ENCODE measurements at places on chromosomes 1 and 21. TPM values are rescaled to one million over a fixed set of nuclear protein-coding genes. Genes with fewer than 3 reads are reported as not detected.

DNA sequence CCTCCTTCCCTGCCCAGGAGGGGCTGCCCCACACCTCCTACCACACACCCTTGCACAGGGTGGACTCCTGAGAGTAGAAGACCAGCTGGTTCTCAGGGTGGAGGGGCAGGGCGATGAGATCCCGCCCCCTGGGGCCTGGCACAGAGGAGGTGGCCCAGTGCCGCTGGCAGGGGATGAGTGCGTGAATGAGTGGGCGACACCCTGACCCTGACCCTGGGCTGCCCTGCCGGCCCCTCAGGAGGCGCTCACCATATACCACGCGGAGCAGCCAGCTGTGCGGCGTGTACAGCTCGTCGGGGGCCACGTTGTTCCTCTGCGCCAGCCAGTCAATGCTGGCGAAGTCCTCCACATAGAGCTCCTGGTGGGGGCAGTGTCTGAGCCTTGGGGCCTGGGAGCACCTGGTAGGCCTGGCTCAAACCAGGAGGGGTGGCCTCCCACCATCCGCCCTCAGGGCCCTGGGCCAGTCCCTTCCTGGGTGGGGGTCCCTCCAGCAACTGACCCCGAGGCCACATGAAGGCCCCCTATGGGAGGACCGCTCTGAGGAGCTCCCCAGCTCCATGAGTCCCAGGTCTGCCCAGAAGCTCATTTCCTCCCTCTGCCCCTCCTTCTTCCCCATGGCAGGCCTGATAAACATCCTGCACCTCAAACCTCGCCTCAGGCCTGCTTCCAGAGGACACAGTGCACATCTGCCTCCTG, 13.0 kb downstream of the LSS start:
- H3K4me1 ChIP-seq: no peaks in the 10 kb centered on the region
- H3K36me3 ChIP-seq: no peaks in the 10 kb centered on the region
- no peak for DNase-seq
- H3K4me3 ChIP-seq: no peak overlapping the region
- no peaks in the 10 kb centered on the region for H3K27me3 ChIP-seq

DNA sequence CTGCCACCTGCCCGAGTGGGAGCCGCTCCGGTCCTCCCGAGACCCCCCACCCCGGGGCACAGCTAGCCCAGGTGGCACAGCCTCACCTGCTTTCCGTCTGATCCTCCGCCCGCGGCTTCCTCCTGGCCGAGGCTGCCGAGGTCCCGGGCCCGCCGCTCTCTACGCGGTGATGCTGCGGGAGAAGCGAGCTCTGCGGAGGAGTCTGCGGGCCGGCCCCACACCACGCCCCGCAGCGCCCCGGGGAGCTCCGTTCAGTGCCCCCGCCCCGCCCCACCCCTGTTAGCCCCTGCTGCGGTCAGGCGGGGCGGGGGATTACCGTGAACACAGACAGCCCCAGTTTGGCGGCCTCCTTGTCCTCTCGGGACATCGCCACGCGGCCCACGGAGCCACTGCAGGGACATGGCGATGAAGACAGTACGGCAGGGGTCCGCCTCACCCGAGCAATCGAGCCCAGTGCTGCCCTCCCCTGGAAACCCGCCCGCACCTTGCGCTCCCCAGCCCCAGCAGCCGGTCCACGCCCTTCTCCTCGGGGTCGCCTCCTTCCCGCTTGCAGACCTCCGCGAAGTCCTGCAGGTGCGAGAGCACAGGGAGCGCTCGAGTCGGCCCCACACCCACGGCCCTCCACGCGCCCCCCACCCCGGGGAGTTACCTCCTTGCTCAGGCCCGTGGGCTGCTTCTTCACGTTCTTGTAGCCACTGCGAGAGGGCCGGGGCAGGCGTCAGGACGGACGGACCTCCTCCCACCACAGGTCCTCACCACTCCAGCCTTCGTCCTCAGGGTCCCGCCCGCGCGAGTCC, 933 bp downstream of the C1orf35 start:
- H3K36me3 ChIP-seq: no peaks in the 10 kb centered on the region
- peak overlapping the region; percentile 91 for H3K4me3 ChIP-seq
- DNase-seq: no peak
- peaks cover 27% of the 10 kb centered on the region for H3K4me1 ChIP-seq
- H3K27me3 ChIP-seq: no peaks in the 10 kb centered on the region

GRCh38 chr1:162456323-162456722, 41.3 kb upstream of the UHMK1 start:
- H3K4me3 ChIP-seq: no peak overlapping the region
- H3K27ac ChIP-seq: no peak overlapping the region
- no peak for DNase-seq
- H3K36me3 ChIP-seq: no peaks in the 10 kb centered on the region
- H3K27me3 ChIP-seq: peaks cover 5% of the 10 kb centered on the region

- no peak overlapping the region for H3K4me3 ChIP-seq
- H3K27me3 ChIP-seq: no peaks in the 10 kb centered on the region
- no peaks in the 10 kb centered on the region for H3K4me1 ChIP-seq
- no peak overlapping the region for H3K27ac ChIP-seq
Observed at GRCh38 chr21:14064296-14064645, 146.5 kb downstream of the LIPI start.

DNA sequence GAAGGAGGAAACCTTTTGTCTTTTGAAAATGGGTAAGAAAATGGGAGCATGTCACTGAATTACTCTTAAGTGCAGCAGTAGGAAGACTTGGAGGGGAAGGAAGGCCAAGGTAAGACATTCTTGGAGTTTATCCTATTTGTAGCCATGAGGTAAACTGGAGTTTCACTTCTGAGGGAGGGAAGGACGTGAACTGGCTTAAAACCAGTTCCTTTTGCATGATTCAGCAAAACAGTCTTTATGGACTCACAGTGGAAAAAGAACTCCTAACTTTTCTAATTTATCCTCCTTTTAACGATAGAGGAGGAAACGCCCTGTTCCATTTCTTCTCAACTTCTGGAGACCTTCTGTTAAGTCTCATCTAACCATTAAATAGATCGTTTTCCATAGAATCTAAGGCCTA, 2.5 kb downstream of the PRDX6 start:
- peak overlapping the region; percentile 20 for H3K4me3 ChIP-seq
- peaks cover 38% of the 10 kb centered on the region for H3K36me3 ChIP-seq
- H3K4me1 ChIP-seq: peaks cover 60% of the 10 kb centered on the region
- DNase-seq: no peak

- H3K27me3 ChIP-seq: peaks cover 33% of the 10 kb centered on the region
- H3K36me3 ChIP-seq: no peaks in the 10 kb centered on the region
- no peak for DNase-seq
Observed at GRCh38 chr1:32919811-32920733, 18.9 kb upstream of the TMEM54 start.

GRCh38 chr1:36542962-36543515, 60.3 kb upstream of the CSF3R start:
- peaks cover 30% of the 10 kb centered on the region for H3K27me3 ChIP-seq
- no peak overlapping the region for H3K27ac ChIP-seq
- no peaks in the 10 kb centered on the region for H3K4me1 ChIP-seq
- no peak for DNase-seq
- no peaks in the 10 kb centered on the region for H3K36me3 ChIP-seq
- no peak overlapping the region for H3K4me3 ChIP-seq

GRCh38 chr1:57265104-57265503, 158.8 kb downstream of the DAB1 start:
- DNase-seq: no peak
- no peaks in the 10 kb centered on the region for H3K4me1 ChIP-seq
- no peak overlapping the region for H3K27ac ChIP-seq
- no peaks in the 10 kb centered on the region for H3K27me3 ChIP-seq

GRCh38 chr1:4658643-4659628, 4.5 kb downstream of the AJAP1 start:
- no peaks in the 10 kb centered on the region for H3K4me1 ChIP-seq
- no peaks in the 10 kb centered on the region for H3K36me3 ChIP-seq
- no peak overlapping the region for H3K27ac ChIP-seq
- H3K27me3 ChIP-seq: peaks cover 37% of the 10 kb centered on the region
- no peak overlapping the region for H3K4me3 ChIP-seq
- DNase-seq: no peak

GRCh38 chr1:216523449-216524190, 100.4 kb upstream of the USH2A start:
- H3K36me3 ChIP-seq: no peaks in the 10 kb centered on the region
- H3K4me1 ChIP-seq: no peaks in the 10 kb centered on the region
- DNase-seq: no peak
- no peaks in the 10 kb centered on the region for H3K27me3 ChIP-seq
- H3K4me3 ChIP-seq: no peak overlapping the region

- no peaks in the 10 kb centered on the region for H3K36me3 ChIP-seq
- H3K27ac ChIP-seq: no peak overlapping the region
- H3K4me3 ChIP-seq: no peak overlapping the region
- DNase-seq: no peak
- H3K4me1 ChIP-seq: peaks cover under 1% of the 10 kb centered on the region
Observed at GRCh38 chr1:169466259-169467230, 19.2 kb downstream of the SLC19A2 start.

- no peaks in the 10 kb centered on the region for H3K36me3 ChIP-seq
- DNase-seq: no peak
- H3K27me3 ChIP-seq: no peaks in the 10 kb centered on the region
- no peak overlapping the region for H3K4me3 ChIP-seq
- H3K27ac ChIP-seq: no peak overlapping the region
Observed at GRCh38 chr1:156755527-156755950, 4.1 kb upstream of the HDGF start.

- H3K4me3 ChIP-seq: no peak overlapping the region
- H3K27ac ChIP-seq: no peak overlapping the region
- no peak for DNase-seq
- H3K4me1 ChIP-seq: no peaks in the 10 kb centered on the region
- no peaks in the 10 kb centered on the region for H3K36me3 ChIP-seq
Observed at GRCh38 chr1:33740040-33740744, 123.7 kb upstream of the HMGB4 start.

- H3K36me3 ChIP-seq: no peaks in the 10 kb centered on the region
- H3K27ac ChIP-seq: no peak overlapping the region
- DNase-seq: no peak
- no peaks in the 10 kb centered on the region for H3K4me1 ChIP-seq
- no peaks in the 10 kb centered on the region for H3K27me3 ChIP-seq
Observed at GRCh38 chr1:216212826-216213225, 210.4 kb downstream of the USH2A start.

DNA sequence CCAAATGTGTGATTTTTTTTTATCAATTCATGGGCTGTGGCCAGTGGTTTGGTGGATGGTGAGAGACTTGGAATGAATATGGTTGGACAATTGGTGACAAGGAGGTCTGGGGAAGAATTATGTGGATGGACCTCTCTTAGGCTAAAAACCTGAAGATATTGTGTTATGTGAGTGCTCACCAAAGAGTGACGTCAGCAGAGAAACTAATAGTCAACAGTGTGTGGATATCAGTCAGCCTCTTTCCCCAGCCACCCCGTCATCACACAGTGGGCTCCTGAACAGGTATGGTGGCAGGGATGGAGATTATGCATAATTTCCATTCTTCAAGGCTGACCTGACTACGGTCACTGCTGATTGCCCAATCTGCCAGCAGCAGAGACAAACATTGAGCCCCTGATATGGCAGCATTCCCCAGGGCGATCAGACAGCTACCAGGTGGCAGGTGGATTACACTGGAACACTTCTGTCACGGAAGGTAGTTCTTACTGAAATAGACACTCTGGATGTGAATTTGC, 9.2 kb upstream of the OR2G2 start:
- no peaks in the 10 kb centered on the region for H3K4me1 ChIP-seq
- H3K27me3 ChIP-seq: no peaks in the 10 kb centered on the region
- H3K36me3 ChIP-seq: no peaks in the 10 kb centered on the region
- H3K4me3 ChIP-seq: no peak overlapping the region
- DNase-seq: no peak

Gene RIIAD1
- not detected for total RNA-seq

Gene LRRC39
- 0.50 TPM for total RNA-seq

Gene TBX19
- total RNA-seq: 3.0 TPM

Gene NMNAT2
- not detected for total RNA-seq

Gene TRIM45
- 1.6 TPM for total RNA-seq
